Cortex of kidney (tissue), 1 donor: ENCODE measurements at places on chromosomes 5 and 9.

- DNase-seq: no peak
Observed at GRCh38 chr9:69136779-69137178, 37.3 kb upstream of the TJP2 start.

- no peak for DNase-seq
Observed at GRCh38 chr5:2030131-2030530, 147.4 kb upstream of the IRX4 start.

GRCh38 chr9:5502553-5502952 is 7.8 kb upstream of the PDCD1LG2 start:
- no peak for DNase-seq

DNA sequence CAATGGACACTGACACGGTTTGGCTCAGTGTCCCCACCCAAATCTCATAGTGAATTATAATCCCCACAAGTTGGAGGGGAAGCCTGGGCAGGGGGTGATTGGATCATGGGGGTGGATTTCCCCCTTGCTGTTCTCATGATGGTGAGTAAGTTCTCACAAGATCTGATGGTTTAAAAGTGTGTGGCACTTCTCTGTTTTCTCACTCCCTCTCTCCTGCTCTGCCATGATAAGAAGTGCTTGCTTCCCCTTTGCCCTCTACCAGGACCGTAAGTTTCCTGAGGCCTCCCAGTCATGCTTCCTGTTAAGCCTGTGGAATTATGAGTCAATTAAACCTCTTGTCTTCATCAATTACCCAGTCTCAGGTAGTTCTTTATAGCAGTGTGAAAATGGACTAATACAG is 115.8 kb upstream of the KIF2A start:
- DNase-seq: no peak
